Umbilical cord (tissue), 2 donors: ENCODE measurements at places on chromosomes 12 and 14.

- DNase-seq, result no peak
Measured at GRCh38 chr14:24801024-24801423, 167.0 kb upstream of the GZMB start.

- no peak for DNase-seq
Measured at GRCh38 chr12:10601860-10602259, 11.5 kb downstream of the MAGOHB start.

- DNase-seq, result no peak
Measured at GRCh38 chr14:68634874-68635595, 157.8 kb downstream of the ZFP36L1 start.

DNA sequence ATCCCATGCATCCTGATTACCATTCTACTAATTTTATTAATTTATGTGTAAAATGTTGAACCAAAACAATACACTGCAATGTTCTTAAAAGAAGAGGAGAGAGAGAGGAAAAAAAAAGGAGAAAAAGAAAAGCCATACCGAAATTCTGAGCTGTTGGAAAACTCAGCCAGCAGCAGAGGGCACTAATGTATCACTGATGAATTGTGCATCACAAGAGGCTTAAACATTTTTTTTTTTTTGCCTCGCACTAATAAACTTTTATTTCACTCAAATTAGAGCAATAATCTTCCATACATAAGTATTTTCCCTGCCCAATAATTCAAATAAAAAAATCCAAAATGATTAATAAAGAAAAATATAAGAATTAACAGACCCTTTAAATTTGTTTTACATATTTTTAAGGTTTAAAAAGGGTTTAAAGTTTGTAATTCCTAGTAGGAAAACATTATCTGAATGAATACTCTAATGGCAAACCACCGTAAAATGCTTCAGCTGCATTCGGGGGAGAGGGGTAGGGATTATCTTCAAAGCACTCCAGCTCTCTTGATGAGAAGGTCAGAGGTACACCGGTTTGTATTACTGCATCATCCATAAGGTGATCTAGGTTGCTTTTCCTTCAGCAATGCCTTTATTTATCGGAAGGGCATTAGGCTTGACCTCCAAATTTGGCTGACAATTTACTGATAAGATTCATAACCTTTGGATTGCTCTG, 41.9 kb downstream of the ATP23 start:
- DNase-seq, result peak; percentile 61

GRCh38 chr12:26327975-26328644, 132.7 kb downstream of the SSPN start:
- DNase-seq, result peak; percentile 35

DNA sequence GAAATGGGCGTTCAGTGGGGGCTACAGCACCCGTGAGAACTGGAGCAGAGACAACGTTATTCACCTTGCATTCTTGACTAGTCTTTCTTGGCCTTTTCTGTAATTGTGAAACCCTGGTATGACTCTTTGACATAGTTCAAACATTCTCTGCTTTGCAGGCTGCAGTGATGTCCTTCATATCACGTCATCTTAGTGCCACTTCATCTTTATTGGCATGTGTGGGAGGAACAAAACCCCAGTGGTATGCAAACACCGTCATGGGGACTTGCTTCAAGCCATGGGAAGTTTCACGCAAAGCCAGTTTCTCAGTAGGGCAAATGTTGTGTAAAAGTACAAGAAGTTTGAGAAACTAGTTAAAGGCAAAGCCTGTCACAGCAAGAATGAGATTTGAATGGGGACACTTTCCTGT, 20.2 kb upstream of the DUSP16 start:
- DNase-seq, result peak; percentile 39

DNA sequence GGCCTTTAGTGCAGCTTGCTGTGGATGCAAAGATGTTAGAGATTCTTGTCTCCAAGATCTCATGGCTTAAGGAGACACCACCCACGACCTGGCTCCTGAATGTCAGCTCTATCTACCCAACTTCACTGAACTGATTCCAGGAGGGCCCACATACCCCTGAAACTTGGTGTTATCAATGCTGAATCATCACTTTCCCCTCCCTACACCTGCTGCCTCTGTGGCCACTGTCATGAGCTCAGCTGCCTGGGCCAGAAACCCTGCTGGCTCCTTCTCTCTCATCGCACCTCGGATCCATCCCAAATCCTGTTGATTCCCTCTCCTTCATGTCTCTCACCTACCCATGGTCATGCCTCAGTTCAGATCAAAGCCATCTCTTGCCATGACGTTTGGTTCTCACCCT, 15.1 kb upstream of the LHX5 start:
- DNase-seq, result no peak

DNA sequence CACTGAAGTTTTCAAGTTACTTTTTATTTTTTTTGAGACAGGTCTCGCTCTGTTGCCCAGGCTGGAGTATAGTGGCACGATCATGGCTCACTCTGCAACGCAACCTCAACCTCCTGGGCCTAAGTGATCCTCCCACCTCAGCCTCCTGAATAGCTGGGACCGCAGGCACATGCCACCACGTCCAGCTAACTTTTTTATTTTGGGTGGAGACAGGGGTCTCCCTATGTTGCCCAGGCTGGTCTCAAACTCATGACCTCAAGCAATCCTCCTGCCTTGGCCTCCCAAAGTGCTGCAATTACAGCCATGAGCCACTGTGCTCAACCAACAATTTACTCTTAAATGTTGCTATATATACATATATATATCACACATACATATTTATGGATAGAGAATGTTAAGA, 27.4 kb upstream of the LGALS3 start:
- no peak for DNase-seq

GRCh38 chr14:100066962-100067361, 1.7 kb downstream of the EVL start:
- no peak for DNase-seq

- no peak for DNase-seq
Measured at GRCh38 chr14:22403296-22403695, 185.7 kb downstream of the DAD1 start.

- no peak for DNase-seq
Measured at GRCh38 chr14:74468513-74468912, 24.6 kb downstream of the NPC2 start.

DNA sequence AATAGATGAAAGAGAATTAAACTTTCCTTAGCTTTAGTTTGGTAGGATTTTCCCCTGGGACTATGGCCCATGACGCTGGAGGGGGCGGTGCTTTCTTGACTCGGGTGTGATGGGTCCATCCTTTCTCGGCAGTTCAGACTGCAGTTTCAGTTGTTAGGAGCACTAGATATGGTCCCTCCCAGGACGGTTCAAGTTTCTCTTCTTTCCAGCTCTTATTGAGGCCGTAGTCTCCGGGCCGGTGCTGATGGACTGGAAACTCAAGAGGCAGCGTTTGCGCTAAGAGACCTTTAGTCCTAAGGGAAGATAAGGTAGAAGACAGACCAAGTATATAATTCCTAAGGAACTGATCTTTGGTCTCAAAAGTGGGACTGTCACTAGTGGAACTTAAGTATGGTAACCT, 111.2 kb downstream of the RIN3 start:
- no peak for DNase-seq

DNA sequence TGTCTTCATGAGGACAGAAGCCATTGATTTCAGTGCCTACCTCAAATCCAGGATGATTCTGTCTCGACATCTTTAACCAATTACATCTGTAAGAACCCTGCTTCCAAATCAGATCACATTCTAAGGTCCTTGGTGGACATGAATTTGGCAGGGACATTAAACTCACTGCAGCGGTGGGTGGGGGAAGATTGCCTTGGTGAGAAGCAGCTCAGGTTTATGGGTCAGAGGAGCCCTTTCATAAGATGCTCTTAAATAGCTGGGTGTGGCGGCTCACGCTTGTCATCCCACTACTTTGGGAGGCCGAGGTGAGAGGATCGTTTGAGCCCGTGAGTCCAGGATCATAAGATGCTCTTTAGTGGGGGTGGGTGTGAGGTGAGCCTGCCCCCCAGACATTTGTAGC, 42.9 kb downstream of the ELK3 start:
- DNase-seq, result no peak

- no peak for DNase-seq
Measured at GRCh38 chr14:105065280-105066228, at the start of gene GPR132. Gene GPR132 (minus strand): TSS chr14:105065430. CDS start chr14:105055420, 10,010 bp downstream.
